H7 (cell line): ENCODE measurements at places on chromosomes 11 and 22. TPM values are rescaled to one million over a fixed set of nuclear protein-coding genes. Genes with fewer than 3 reads are reported as not detected.

TUBA8 gene
- total RNA-seq: 0.92 and 2.7 TPM in 2 replicates

OR8J3 gene
- total RNA-seq: not detected in 2 replicates

UPK3A gene
- total RNA-seq: 0.41 TPM in 1 of 2 replicates, not detected in the other

CHRNA10 gene
- 0.66 and 0.67 TPM in 2 replicates for total RNA-seq

SREBF2 gene
- 93.8 and 118 TPM in 2 replicates for total RNA-seq

TCF20 gene
- total RNA-seq: 39.8 and 56.4 TPM in 2 replicates

GRCh38 chr11:67372993-67373647, at the start of gene CLCF1:
CLCF1 (minus strand) TSS chr11:67373598; CDS start chr11:67373539, 59 bp downstream.
- peak; percentile 95 for DNase-seq

DNA sequence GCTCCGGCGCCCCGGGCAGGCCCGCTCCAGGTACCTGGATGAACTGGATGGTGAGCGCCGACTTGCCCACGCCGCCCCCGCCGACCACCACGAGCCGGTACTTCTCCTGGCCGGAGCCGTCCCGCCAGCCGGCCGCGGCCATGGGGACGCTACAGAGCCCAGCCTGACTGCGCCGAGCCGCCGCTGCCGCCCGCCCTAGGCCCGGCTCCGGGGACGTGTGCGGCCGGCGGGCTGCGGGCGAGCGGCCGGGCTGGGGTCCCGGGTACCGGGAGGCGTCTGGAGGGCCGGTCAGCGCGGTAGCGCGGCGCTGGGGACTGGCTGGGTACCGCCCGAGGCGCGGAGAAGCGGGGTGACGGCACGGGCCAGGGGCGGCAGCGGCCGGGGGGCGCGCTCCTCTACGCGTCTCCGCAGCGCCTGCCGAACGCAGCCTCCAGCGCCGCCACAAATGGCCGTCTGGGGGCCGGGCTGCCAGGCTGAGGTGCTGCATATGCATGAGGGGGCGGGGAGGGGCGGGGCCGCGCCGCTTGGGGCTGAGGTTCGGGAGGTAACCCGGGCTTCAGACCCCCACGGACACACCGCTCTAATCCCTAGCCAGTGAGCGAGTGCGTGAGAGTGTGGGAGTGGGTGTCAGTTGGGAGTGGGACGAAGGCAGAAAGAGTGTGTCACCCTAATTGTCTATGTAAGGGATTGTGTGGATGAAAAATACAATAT, at the start of gene RRAS2:
RRAS2 (minus strand) TSS at position 455 of the 711 bp plus-strand sequence; CDS start at position 142, 313 bp downstream.
- DNase-seq: peak; percentile 94

- no peak for DNase-seq
Observed at GRCh38 chr11:131042041-131042390, 125.7 kb upstream of the SNX19 start.

- DNase-seq: peak; percentile 95
Observed at GRCh38 chr11:116791002-116791812, 472 bp downstream of the APOA5 start.

DNA sequence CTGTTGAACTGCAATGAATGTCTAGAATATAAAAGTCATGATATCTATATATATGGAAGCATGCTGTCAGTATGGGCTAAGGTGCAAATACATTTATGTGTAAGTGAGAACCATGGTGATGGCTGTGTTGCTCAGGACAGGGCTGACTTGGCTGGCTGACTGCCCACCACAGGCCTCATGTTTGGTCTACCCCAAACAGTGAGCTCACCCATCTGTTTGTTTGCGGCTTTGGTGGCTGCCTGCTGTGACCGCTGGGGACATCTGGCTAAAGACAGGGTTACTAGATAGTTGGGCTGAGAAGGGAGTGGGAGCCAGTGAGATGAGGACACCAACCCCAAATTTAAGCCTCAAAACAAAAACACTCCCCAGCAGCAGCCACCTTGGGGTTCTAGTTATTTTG, 6.3 kb downstream of the CD44 start:
- no peak for DNase-seq

- DNase-seq: no peak
Observed at GRCh38 chr11:26204101-26204500, 127.8 kb upstream of the ANO3 start.

DNA sequence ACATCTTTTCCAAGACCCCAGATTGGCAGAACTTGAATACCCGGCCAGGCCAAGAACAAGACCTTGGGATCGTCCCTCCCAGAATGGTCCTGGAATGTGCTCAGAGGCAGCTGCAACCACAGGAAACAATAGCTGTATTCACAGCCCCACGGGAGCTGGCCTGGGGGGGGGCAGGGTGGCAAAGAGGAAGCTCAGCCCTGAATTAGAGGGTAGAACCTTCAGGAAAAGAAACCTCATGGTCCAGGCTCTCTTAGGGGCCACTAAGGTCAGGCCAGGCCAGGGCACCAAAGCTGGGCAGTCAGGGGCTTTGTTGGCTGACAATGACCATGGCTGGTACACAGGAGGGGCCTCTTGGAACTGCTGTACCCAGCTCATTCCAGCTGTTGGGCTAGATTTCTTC, 17.3 kb downstream of the RPL27A start:
- no peak for DNase-seq

GRCh38 chr11:118129471-118130172, 23.0 kb downstream of the SCN4B start:
- DNase-seq: no peak

DNA sequence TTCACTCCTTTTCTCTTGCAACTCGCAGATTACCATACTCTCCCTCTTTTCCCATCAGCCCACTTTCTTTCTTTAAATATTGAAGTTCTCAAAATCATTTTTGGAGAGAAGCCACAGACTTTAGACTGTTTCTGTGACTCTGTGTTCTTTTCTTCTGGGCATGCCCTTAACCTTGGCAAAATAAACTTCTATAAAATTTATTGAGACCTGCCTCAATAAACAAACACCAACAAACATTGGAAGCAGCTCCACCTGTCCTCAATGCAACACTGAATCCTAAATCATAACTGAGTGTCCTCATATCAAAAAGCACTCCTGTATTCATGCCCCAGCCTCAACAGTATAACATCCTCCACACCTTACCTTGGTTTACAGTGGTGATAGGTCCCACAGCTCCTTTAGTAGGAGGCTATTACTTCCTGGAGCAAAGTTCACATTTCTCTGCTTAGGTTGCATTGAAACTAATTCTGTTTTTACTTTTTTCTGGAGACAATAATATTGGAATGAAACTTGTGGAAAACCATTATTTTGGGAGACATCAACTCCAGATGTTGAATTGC, 320.0 kb upstream of the LRRC4C start:
- DNase-seq: no peak

DNA sequence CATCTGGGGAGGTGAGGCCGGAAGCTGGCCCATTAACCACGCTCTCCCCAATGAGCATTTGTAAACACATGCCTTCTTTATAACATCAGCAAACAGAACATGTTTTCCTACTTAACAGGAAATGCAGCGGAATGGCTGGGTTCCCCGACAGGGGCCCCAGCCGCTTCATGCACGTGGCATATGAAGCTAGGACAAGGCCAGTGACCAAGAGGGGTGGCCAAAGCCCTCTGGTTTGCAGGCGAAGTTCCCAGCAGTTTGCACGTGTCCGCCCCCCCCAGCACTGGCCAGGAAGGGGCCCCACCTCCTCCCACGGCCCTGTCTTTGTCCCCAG, 38.7 kb upstream of the LINC01488 start:
- peak; percentile 72 for DNase-seq

DNA sequence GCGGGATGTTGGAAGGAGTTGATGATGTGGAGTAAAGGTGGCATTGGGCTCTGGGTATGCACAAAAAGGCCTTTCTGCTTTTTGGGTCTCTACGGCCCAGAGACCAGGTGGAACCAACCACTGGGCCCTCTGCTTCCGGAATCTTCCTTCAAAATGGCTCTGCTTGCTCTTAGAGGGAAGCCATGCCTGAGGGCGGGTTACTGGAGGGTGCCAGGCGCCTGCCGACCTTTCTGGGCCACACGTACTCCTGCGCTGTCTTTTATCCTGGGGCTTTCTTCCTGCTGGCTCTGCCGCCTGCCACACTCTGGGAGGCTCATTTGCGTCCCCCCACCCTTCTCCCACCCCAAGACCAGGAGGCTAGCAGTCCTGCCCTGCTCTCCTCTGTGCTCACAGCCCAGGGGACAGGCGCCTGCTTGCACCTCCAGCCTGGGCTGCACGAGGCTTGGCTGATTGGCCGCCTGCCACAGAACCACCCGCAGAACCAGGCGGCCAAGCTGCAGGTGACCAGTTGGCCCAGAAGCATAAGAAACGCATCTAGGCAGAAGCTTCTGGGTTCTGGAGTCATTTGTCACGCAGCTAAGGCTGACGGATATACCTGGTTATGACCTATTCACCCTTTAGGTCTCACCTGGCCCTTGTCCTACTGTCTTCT, 536.9 kb downstream of the TBC1D22A start:
- DNase-seq: peak; percentile 20
